NCI-H2107 (cell line): ENCODE measurements at places on chromosomes 5 and 9.

DNA sequence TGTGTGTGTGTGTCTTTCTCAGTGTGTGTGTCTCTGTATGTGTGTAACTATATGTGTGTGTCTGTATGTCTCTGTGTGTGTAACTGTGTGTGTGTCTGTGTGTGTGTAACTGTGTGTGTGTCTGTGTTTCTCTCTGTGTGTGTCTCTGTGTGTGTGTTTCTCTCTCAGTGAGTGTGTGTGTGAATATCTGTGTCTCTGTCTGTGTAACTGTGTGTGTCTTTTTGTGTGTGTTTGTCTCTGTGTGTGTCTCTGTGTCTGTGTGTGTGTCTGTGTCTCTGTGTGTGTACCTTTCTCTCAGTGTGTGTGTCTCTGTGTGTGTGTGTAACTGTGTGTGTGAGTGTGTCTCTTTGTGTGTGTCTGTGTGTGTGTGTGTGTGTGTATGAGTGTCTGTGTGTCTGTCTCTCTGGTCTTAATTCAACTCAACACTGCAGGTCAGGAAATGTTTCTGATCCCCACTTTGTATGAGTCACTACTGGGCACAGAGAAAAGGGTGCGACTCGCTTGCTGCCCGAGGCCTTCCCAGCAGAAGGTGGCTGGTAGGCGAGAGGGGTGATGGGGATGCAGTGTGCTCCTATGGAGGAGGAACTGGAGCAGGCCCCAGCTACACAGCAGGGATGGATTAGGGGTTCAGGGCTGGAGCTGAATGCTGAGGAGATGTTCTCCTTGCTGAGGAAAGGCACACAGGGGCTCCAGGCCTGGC is 52.1 kb downstream of the NSG2 start:
- no peak for DNase-seq

- DNase-seq = no peak
Observed at GRCh38 chr5:80399526-80400239, 8.2 kb upstream of the ZFYVE16 start.

GRCh38 chr9:116390303-116391228 is 237.0 kb downstream of the PAPPA start:
- no peak for DNase-seq

DNA sequence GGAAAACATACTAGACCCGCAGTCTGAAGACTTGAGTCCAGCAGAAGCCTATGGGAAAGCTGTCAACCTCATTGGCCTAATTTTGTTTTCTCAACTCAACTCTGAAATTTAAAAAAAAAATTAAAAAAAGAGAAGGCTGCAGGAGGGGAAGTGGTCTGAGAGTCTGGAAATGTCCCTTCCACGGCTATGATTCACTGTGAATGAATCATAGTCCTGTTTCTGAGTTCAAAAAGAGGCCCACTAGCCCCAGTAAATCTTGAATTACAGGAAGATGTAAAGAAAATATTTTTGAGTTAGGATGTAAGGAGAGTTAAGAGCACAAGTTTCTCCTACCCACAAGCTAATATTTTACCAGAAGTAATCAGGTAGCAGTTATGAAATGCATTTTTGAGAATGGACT is 565.5 kb upstream of the DMAC1 start:
- DNase-seq = no peak

GRCh38 chr5:84885485-84886258 is 501.0 kb upstream of the EDIL3 start:
- no peak for DNase-seq

DNA sequence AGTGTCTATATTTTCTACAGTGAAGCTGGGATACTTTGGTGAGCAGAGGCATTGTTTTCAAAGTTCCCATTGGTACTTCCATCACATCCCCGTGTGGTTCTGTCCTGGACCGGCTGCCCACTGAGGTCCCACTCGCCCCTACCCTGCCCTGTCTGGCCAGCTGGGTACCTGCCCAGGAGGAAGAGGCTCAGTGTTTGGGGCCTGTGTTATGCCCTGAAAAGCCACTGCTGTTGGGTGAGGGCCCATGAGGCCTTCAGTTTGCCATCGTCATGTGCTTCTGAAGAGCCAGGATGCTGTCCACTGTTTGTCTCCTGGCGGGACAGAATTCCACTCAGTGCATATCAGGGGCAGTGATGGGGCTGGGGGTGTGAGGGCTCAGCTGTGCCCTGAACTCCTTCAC is 2.6 kb upstream of the CEP72 start:
- no peak for DNase-seq

DNA sequence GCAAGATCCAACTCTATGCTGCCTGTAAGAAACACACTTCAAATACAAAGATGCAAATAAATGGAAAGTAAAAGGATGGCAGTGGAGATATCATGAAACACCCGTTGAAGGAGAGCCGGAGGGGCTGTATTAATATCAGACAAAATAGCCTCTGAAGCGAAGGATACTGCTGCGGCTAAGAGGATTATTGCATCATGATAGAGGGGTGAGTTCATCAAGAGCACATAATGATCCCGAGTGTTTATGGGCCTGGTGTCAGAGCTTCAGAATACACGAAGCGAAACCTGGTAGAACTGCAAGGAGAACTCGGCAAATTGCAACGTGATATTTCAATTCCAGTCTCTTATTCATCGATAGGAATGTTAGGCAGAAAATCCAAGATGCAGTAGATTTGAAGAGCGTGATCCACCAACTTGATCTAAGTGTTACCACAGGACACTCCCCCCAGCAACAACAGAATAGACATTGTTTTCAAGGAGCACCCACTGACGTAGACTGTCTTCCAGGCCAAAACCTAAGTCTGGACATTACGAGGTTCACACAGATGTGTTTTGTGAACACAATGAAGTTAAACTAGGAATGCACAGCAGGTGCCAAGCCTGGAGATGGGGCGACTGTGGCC is 27.7 kb upstream of the QSOX2 start:
- DNase-seq = no peak

DNA sequence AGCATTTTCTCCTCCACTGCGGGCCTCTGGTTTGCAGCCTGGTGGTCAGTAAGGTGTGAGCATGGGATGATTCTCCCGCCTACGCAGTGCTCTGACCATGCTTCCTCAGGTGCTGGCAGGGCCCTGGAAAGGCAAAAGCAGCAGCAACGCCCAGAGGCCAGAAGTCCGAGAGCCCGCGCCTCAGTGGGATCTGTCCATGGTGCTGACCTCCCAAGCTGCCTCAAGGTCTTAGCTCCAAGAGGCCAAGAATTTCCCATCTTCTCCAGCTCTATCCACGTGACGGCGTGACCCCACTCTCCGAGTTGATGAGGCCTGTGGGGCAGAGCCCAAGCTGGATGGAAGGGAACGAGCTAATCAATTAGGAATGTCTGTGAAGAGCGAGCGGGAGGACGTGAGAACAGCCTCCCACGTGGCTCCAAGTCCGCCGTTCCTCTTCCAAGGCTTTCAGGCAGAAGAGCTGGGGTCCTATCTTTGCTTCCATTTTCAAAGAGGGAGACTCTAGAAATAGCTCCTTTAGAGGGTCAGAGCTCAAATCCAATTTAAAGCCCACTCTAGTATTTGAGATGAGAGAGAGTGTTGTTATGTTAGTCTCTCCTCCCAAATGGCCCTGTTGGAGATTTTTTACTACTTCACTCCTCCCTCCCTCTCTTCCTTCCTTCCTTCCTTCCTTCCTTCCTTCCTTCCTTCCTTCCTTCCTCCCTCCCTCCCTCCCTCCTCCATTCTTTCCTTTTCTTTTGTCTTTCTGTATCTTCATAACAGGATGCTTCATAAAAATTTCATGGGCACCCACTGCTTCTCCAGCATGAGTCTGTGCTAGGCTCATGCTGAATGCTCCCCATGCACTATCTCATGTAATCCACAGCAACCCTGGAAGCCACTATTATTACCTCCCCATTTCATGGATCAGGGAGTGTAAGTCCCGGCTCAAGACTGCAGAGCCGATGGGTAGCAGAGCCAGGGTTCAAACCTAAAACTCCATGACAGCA is 69.3 kb downstream of the OLFM1 start:
- DNase-seq = no peak

GRCh38 chr5:146680846-146681584 is 165.0 kb upstream of the GPR151 start:
- no peak for DNase-seq

DNA sequence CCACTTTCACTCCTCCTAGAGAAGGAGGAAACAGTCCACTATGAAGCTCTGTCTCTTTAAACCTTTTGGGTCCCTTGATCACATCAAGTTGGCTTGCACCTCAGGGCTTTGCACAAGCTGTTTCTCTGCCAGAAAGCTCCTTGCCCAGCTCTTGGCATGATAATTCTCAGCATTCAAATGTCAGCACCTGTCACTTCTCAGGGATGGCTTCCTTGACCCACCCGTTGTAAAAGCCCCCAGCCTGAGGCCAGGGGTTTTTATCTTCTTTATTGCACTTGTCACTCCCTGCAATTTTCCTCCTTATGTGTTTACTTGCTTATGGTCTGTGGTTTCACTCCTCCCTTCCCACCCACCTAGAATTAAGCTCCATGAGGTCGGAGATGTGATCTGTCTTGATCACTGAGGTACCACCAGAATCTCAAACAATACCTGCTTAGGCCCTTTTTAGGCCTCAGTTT is 200.7 kb upstream of the TBC1D2 start:
- no peak for DNase-seq

GRCh38 chr9:6471231-6471850 is 58.3 kb downstream of the UHRF2 start:
- DNase-seq = no peak

DNA sequence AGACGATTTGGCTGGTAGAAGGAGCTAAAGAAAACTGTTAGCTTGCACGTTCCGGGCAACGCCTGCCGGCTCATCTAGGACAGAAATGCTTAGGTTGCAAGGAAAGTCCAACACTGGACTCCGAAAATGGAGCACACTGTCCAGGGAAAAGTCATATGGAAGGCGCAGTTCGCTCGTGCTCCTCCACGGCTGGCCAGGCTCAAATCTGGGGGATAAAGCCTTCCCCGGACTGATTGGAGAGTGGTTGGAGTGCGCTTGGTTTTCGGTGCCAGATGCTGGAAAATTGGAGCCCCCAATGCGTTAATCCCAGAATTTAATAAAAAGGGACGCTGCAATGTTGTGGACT is 955 bp downstream of the CDH6 start:
- DNase-seq = no peak

GRCh38 chr5:135313405-135313804 is 85.6 kb downstream of the MACROH2A1 start:
- DNase-seq = no peak

- DNase-seq = no peak
Observed at GRCh38 chr9:121886759-121887485, 206.2 kb downstream of the TTLL11 start.

DNA sequence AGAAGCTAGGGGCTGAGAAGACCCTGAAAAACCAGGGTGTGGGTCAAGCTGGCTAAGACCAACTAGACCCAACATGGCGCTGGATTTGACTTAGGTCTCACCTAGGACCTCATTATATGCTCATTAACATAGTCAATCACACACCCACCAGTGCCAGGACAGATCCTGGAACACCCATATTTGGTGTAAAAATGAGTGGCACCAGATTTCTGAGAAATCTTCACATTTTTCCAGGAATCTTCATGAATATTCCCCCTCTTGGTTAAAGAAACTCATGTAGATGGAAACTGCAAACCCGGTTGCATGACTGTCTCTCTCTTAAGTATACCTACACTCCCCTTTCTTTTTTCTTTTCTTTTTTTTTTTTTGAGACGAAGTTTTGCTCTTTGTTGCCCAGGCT is 17.9 kb upstream of the RAB14 start:
- DNase-seq = no peak

DNA sequence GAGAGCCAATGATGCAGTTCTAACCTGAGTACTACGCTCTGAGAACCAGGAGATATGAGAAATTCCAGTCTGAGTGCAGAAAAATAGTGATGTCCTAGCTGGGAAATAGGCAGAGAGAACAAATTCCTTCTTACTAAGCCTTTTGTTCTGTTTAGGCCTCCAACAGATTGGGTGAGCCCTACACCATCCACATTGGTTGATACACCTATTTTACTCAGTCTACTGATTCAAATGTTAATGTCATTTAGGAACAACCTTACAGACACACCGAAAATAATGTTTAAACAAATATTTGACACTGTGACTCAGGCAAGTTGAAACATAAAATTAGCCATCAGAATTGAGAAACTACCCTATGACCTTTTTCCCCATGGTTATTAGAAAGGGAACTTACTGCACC is 333.9 kb upstream of the IZUMO3 start:
- DNase-seq = no peak

- DNase-seq = no peak
Observed at GRCh38 chr5:143445776-143446175, 42.3 kb upstream of the NR3C1 start.

DNA sequence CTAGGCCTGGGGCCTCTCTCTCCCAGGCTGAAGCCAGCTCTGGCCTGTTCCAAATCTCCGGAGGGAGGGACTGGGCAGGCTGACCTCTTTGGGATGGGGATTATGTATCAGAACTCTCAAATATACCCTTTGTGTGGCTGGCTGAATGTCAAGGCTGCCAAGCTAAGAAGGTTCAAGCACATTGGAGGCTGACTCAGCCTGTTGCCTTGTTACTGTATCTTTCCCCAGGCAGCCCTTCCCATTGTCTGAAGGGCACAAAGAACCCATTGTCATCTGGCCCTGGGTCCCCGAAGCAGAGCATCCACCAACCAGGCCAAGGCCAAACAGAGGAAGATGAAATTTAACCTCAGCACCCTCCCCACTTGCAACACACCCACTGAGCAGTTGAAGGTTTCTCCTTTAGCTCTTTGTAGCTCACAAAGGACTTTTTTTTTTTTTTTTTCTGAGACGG is 7.3 kb upstream of the SPARC start:
- DNase-seq = no peak

DNA sequence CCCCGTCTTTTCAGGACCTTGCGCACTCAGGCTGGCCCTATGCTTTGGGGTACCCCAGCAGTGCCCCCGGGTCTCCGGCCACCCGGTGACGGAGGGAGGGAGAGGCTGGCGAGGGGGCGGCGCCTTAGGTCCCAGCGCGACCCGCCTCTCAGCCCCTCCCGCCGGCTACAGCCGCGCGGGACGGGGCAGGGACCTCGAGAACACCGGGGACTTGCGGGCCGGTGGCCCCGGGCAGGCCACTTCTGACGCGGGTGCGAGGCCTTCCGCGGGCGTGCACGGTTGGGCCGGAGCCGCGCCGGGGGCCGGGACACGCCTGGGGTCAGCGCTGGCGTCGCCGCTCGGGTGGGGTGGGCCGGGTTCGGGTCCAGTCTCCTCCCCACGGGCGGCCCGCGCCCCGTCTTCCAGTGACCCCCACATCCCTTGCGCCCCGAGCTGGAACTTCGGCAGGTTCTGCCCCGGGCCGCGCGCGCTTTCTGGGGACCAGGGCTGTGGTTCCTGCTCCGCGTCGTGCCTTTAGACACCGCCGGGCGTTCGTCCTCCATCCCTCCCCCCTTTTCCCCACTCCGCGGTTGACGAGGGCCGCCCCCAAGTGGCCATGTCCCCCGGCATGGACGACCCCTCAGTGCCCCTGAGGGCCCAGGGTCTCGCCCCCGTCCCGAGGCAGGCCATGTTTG is 3.8 kb upstream of the SQSTM1 start:
- no peak for DNase-seq
